Activated naive CD4-positive, alpha-beta T cell treated with anti-CD3 and anti-CD28 coated beads for 36 hours (primary cell): ENCODE measurements at places on chromosomes 16 and 17.

- peaks cover 16% of the 10 kb centered on the region for H3K36me3 ChIP-seq
- H3K27ac ChIP-seq = no peak overlapping the region
- no peak overlapping the region for H3K4me3 ChIP-seq
- no peaks in the 10 kb centered on the region for H3K27me3 ChIP-seq
Observed at GRCh38 chr16:12293017-12293618, 316.6 kb downstream of the SNX29 start.

DNA sequence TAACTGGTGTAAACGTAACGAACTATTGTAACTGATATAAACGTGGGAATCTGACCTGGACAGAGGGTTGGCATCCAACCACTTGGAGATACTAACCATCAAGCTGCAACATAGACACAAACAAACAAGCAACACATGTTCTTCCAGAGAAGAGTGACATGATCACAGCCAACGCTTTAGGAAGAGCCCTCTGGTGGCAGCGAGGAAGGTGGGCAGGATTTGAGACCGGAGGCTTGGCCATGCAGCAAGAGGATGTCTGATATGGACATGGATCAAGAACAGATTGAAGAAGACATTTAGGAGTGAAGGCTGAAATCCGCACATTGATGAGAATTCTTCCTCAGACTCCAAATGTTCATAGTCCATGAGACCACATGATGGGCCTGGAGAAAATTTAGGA, 40.3 kb upstream of the TNRC6A start:
- peaks cover 4% of the 10 kb centered on the region for H3K4me1 ChIP-seq
- no peak overlapping the region for H3K4me3 ChIP-seq
- peaks cover 13% of the 10 kb centered on the region for H3K27me3 ChIP-seq

- DNase-seq = no peak
- no peak overlapping the region for H3K27ac ChIP-seq
- H3K4me1 ChIP-seq = no peaks in the 10 kb centered on the region
- H3K27me3 ChIP-seq = peaks cover 4% of the 10 kb centered on the region
Observed at GRCh38 chr16:48201515-48202201, 42.4 kb upstream of the LONP2 start.

- H3K27ac ChIP-seq = no peak overlapping the region
- H3K4me3 ChIP-seq = no peak overlapping the region
- peaks cover 54% of the 10 kb centered on the region for H3K36me3 ChIP-seq
- DNase-seq = no peak
Observed at GRCh38 chr16:68072038-68072695, 13.0 kb upstream of the NFATC3 start.

DNA sequence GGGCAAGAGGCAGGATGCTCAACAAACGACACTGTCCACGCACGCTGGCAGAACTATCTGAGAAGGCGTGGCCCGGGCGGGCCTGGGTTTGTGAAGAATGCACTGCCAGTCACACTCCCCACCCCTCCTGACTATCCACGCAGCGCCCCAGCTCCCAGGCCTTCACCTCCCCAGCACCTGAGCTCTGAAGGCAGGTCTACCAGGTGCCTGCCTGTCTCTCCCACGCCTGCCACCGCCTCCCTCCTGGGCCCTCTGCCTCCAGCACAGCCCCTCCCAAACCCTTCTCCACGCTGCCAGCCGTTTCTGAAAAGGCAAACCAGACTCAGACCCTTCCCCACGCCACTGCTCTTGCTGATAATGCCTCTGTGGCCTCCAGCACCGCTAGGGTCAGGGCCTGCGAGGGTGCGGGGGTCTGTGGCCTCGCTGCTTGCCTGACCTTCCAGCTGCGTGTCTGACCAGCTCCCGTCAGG, 11.6 kb downstream of the MYBBP1A start:
- no peaks in the 10 kb centered on the region for H3K27me3 ChIP-seq
- no peak for DNase-seq
- no peaks in the 10 kb centered on the region for H3K4me1 ChIP-seq
- H3K36me3 ChIP-seq = peaks cover 17% of the 10 kb centered on the region

DNA sequence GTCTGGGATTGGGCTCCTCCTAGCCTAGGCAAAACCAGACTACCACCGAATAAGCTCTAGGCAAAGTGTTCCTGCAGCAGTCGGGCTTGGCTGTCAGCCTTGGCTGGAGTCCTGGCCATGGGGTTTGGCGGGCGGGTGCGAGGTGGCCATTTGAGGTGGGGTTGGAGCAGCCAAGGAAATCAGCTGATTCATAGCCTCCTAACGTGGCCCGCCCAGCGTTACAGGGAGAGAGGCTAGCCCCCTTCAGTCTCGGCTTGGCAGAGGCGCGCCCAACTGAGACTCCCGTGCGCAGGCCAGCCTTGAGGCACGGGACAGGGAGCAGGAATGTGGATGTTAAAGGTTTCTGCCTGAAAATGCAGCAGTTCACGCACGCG, 1.9 kb downstream of the PMP22 start:
- peaks cover 60% of the 10 kb centered on the region for H3K27me3 ChIP-seq
- no peak for DNase-seq
- H3K27ac ChIP-seq = no peak overlapping the region
- no peak overlapping the region for H3K4me3 ChIP-seq
- H3K4me1 ChIP-seq = peaks cover 10% of the 10 kb centered on the region

GRCh38 chr16:81528256-81528655, 83.6 kb downstream of the CMIP start:
- H3K4me3 ChIP-seq = no peak overlapping the region
- no peak for DNase-seq
